ENCODE measurements at places on chromosomes 6 and 20. TPM values are rescaled to one million over a fixed set of nuclear protein-coding genes. Genes with fewer than 3 reads are reported as not detected.
A peak's percentile ranks its signal among the peaks of the same experiment; 100 is the strongest.

- DNase-seq, result no peak
These were observed 592.1 kb upstream of the ARID1B start for GRCh38 chr6:156185113-156185512.

The SNRPB2 gene
- 11.0 TPM for total RNA-seq

DNA sequence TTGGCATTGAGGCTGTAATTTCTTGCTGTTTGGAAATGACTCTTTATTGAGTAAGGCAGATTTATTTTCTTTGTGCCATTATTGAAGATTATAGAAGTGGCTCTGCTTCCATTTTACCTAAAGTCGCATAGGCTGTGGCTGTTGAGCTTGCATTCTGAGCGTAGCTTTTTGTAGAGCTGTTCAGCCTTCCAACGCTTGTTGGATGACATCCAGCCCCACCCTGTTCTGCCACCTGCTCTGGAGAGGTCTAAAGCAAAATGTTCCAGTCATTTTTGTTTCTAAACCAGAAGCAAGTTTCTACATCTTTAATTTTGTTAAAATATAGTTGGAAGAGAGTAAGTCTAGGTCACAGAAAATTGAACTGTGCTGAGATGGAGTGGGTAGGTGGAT is 24.4 kb downstream of the UST start:
- no peak for DNase-seq

The RCAN2 gene
- total RNA-seq, result 1.2 TPM

The KHDC1L gene
- total RNA-seq, result not detected

GRCh38 chr20:39602649-39603048 is 640.5 kb downstream of the DHX35 start:
- DNase-seq, result no peak

The PRICKLE4 gene
- total RNA-seq, result 7.3 TPM

- no peak for DNase-seq
These were observed 282.8 kb upstream of the FOXQ1 start for GRCh38 chr6:1029141-1029540.

GRCh38 chr6:158627940-158628211 is 16.7 kb downstream of the DYNLT1 start:
- DNase-seq, result peak; percentile 15

- no peak for DNase-seq
These were observed 119.9 kb upstream of the ARID1B start for GRCh38 chr6:156657296-156657695.

The CYP24A1 gene
- not detected for total RNA-seq

All from left lobe of liver (tissue), 2 donors.